Osteoblast (primary cell): ENCODE measurements at places on chromosomes 5 and 9. TPM values are rescaled to one million over a fixed set of nuclear protein-coding genes. Genes with fewer than 3 reads are reported as not detected.

The PCDHGC4 gene
- 2.9 and 3.8 TPM in 2 replicates for total RNA-seq

The EQTN gene
- total RNA-seq: not detected in 2 replicates

The TCERG1 gene
- total RNA-seq: 42.0 and 43.6 TPM in 2 replicates

The SMARCA2 gene
- 83.1 and 101 TPM in 2 replicates for total RNA-seq

The DROSHA gene
- total RNA-seq: 32.9 and 35.7 TPM in 2 replicates

The SPOCK1 gene
- total RNA-seq: 221 and 231 TPM in 2 replicates

The NDST1 gene
- 89.9 and 104 TPM in 2 replicates for total RNA-seq

The OR1Q1 gene
- under 0.01 TPM in 1 of 2 replicates, not detected in the other for total RNA-seq

The GARIN3 gene
- total RNA-seq: not detected in 2 replicates

The ANKRD34B gene
- total RNA-seq: not detected in 2 replicates

The LMBRD2 gene
- total RNA-seq: 11.5 and 13.8 TPM in 2 replicates

The ISCA1 gene
- 33.6 and 34.7 TPM in 2 replicates for total RNA-seq

The PFN3 gene
- not detected in 2 replicates for total RNA-seq

The ARHGEF37 gene
- 0.72 and 0.88 TPM in 2 replicates for total RNA-seq

The DAP gene
- total RNA-seq: 31.1 and 36.2 TPM in 2 replicates

The SCGB3A2 gene
- total RNA-seq: not detected in 2 replicates

The IFNB1 gene
- total RNA-seq: not detected in 2 replicates

The DIRAS2 gene
- under 0.01 TPM in 1 of 2 replicates, not detected in the other for total RNA-seq

The IFNA17 gene
- total RNA-seq: not detected in 2 replicates

The SLC25A2 gene
- 0.36 and 0.59 TPM in 2 replicates for total RNA-seq

The ADAMTSL2 gene
- under 0.01 and 0.29 TPM in 2 replicates for total RNA-seq

The CANX gene
- 689 and 698 TPM in 2 replicates for total RNA-seq

The TPPP gene
- not detected in 2 replicates for total RNA-seq

The LHX6 gene
- total RNA-seq: not detected in 2 replicates

The CCL28 gene
- 11.8 and 15.6 TPM in 2 replicates for total RNA-seq

The PDZD2 gene
- total RNA-seq: 0.29 and 0.36 TPM in 2 replicates

The ADAMTS2 gene
- 144 and 203 TPM in 2 replicates for total RNA-seq

The LIX1 gene
- not detected in 2 replicates for total RNA-seq

The KCNV2 gene
- not detected in 2 replicates for total RNA-seq

The HAVCR1 gene
- 0.36 TPM in 1 of 2 replicates, not detected in the other for total RNA-seq

The PSAT1 gene
- total RNA-seq: 175 and 182 TPM in 2 replicates

The SLC1A1 gene
- 20.0 and 25.7 TPM in 2 replicates for total RNA-seq

The GPR21 gene
- 1.4 and 2.7 TPM in 2 replicates for total RNA-seq

The FAM221B gene
- not detected in 2 replicates for total RNA-seq

The TMEM215 gene
- total RNA-seq: not detected in 2 replicates

The LCN15 gene
- total RNA-seq: not detected in 2 replicates

The SPINK6 gene
- total RNA-seq: not detected in 2 replicates

The DBH gene
- not detected in 2 replicates for total RNA-seq

The TBC1D9B gene
- total RNA-seq: 89.4 and 90.2 TPM in 2 replicates

The TAF11L10 gene
- not detected in 2 replicates for total RNA-seq

The SRA1 gene
- 28.2 and 35.7 TPM in 2 replicates for total RNA-seq

The LAMC3 gene
- under 0.01 TPM in 1 of 2 replicates, not detected in the other for total RNA-seq

The FBXW2 gene
- total RNA-seq: 36.9 and 41.0 TPM in 2 replicates
